ENCODE measurements at places on chromosomes 16 and 17.

DNA sequence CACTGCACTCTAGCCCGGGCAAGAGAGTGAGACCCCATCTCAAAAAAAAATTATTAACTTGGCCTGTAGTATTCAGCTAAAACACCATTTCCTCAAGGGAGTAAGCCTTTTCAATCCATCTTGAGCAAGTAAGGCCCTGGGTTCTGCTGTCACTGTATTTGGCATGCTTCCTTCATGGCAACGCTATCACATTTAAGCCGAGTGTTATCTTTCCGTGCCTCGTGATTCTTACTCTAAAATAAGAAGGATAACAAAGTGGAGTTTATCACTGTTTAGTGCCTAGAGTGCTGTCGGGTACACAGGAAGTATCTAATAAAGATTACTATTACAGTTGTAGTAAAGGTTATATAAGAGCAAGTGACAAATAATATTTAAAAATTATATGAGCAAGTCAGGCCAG is 8.8 kb downstream of the VPS53 start:
- DNase-seq = no peak

DNA sequence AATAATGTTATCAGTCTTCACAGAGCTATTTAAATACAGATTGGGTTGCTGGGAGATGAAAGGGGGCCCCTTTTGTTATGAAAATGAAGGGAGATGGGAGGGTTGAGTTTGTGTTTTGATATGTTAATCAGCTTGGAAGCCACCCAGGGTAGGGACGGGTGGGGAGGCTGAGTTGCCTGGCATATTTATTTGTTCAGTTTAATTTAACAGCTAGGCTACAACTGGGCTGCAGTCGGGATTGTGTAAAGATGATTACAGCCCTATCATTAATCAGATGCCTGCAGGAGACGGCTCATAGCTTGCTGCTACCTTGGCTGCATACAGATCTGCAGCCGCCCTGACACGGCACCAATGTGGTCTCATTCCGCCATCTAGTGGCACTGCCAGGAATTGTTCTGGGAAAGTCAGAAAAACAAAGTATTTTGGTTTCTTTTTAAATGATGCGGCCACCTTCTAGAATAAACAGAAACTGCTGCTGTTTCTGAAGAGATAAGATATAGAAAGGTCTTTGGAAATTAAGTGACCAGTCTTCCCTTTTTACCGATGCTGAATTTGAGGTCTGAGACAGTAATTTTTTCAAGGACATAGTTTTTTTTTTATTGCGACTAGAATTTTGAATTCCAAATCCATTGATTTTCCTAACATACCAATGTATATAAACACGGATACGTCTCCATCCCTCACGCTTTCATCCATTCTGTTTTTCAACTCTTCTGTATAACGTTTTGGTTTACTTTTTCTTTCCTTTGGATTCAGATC is 458.0 kb upstream of the ASIC2 start:
- peak; percentile 45 for DNase-seq

- DNase-seq = no peak
Observed at GRCh38 chr16:75566758-75567255, 628 bp downstream of the GABARAPL2 start.

GRCh38 chr17:43444223-43445008 is 39.4 kb upstream of the DHX8 start:
- no peak for DNase-seq

GRCh38 chr16:50263060-50263909 is 3.1 kb upstream of the ADCY7 start:
- no peak for DNase-seq

GRCh38 chr17:34358631-34359030 is 2.4 kb downstream of the CCL13 start:
- no peak for DNase-seq

DNA sequence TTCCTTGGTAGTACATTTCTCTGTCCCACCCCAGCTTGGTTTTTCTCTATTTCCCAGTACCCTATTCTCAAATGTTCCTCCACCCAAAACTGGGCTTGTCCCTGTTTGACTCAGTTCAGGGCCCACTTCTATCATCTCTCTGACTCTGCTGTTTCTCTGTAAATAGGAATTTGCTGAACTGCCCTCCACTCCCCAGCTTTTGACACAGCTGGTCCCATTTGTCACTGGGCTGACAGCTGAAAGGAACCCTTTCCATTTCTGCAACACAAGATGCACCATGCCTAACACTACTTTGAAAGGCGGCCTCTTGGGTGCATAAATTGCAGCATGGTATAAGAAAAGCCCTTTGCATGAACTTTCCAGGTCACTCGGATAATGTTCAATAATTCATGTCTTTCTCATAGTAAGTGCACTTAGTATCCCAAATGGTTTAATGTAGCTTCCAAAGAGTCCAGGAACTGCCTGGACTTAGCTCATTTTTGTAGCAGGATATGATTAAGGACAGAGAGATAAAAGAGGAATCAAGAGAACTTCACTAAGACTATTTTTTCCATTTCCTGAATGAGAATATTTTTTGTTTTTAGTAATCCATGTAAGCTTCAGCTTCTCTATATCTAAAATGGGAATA is 256.7 kb downstream of the CDH11 start:
- no peak for DNase-seq

- DNase-seq = no peak
Observed at GRCh38 chr16:75238853-75239541, 12.4 kb downstream of the BCAR1 start.

- DNase-seq = no peak
Observed at GRCh38 chr17:42608305-42609181, 631 bp downstream of the RETREG3 start.

DNA sequence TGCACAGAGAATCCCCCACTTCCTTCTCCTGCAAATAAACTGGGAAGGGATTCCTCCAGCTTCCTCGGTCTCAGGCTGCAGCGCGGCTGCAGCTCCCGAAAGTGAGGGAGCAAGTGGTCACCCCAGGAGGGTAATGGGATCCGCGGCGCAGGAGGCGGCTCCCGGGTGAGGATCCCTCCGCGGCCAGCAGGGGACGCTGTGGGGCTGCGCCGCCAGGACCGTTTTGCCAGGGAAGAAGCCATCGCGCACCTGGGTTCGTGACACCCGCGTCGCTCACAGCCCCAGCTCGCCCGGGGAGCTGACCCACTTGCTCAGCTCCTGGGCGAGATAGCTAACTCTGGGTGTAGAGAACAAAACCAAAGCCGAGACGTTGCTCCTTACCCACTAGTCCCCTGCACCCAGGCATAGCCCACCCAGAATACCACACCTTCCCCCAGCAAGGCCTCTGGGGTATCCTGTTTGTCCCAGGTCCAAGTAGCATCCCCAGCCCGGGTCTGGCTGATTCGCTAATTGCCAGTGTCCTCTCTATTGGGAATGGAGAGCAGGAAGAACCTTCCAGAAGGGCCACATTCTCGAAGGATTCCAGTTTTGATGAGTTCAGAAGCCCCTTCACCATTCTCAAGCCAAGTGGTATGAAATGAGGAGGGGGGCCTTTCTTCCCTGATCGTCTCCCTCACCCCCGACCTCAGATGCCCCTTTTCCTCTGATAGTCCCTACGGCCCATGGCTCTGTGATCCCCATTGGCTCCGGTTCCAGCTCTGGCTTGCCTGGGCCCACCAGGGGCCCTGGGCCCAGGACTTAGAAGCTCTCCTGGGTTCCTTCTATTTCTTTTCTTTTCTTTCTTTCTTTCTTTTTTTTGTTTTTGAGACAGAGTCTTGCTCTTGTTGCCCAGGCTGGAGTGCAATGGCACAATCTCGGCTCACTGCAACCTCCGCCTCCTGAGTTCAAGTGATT is 14.1 kb downstream of the CYGB start:
- DNase-seq = peak; percentile 73

GRCh38 chr16:14616280-14616679 is 13.8 kb downstream of the PARN start:
- DNase-seq = no peak

GRCh38 chr16:85126705-85127378 is 14.6 kb upstream of the CIBAR2 start:
- no peak for DNase-seq

GRCh38 chr16:86452451-86452850 is 57.9 kb upstream of the FOXF1 start:
- no peak for DNase-seq

- no peak for DNase-seq
Observed at GRCh38 chr16:88888461-88889387, 22.3 kb upstream of the PABPN1L start.

DNA sequence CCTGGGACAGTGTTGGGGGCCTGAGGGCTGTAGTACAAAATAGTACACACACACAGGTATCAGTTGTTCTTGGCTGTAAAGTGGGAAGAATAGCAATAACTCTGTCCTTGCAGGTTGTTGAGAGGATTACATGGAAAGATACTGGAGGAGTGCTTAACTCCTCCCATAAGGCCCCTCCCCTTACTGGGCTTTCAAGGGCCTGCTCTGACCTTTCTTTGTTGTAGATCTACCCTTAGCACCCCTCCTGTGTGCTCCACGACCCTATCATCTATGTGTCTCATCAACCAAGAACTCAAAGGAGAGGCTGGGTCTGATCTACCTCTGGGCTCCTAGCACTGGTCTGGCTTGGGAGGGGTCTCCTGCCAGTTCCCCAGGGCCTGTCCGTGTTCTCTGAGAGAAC is 8.3 kb upstream of the EDC4 start:
- DNase-seq = no peak

- no peak for DNase-seq
Observed at GRCh38 chr16:84270531-84270930, 24.1 kb upstream of the WFDC1 start.

DNA sequence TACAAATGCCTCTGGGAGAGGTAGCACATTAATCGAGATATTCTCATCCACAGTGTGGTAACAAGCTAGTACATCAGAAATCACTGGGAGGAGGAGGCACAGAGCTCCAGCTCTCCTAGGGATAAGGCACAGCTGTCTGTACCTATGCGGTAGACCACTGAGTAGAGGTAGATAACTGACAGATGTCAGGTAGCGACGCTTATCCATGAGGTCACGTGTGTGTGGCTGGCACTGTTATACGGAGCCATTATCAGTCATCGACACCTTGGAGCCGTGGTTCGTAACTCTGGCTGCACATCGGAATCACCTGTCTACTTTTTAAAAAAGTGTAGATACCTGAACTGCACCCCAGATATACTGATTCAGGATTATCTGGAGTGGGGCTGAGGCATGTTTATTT is 102.4 kb downstream of the SNX11 start:
- DNase-seq = no peak

- DNase-seq = no peak
Observed at GRCh38 chr17:39339272-39339671, 62.2 kb downstream of the FBXL20 start.

DNA sequence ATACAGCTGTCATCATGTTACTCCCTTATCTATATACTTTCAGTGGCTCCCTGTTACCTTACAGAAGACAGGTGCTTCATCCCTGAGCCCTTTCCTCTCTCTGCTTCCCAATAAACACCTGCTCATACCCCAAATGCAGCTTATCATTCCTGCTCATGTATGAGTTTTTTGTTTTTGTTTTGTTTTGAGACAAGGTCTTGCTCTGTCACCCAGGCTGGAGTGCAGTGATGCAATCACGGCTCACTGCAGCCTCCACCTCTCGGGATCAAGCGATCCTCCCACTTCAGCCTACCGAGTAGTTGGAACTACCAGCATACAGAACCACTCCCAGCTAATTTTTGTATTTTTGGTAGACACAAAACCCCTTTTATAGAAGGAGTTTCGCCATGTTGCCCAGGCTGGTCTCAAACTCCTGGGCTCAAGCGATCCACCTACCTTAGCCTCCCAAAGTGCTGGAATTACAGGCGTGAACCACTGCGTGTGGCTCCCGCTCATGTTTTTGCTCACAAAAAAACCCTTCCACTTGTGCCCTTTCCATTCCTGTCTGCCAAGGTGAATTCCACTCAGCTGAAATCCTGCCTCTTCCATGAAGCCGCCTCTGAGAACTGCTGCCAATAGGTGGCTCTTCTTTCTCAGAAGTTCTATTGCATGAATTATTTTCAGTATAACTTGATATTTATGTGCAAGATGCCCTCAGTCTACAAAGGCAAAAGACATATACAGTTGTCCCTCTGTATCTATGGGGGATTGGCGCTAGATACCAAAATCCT is 7.9 kb upstream of the RNF157 start:
- DNase-seq = no peak

GRCh38 chr16:87321336-87322107 is 4.3 kb upstream of the C16orf95 start:
- no peak for DNase-seq

- DNase-seq = no peak
Observed at GRCh38 chr16:2191446-2191706, 5.0 kb downstream of the CASKIN1 start.

- peak; percentile 21 for DNase-seq
Observed at GRCh38 chr17:50956750-50957523, 90.8 kb upstream of the TOB1 start.

DNA sequence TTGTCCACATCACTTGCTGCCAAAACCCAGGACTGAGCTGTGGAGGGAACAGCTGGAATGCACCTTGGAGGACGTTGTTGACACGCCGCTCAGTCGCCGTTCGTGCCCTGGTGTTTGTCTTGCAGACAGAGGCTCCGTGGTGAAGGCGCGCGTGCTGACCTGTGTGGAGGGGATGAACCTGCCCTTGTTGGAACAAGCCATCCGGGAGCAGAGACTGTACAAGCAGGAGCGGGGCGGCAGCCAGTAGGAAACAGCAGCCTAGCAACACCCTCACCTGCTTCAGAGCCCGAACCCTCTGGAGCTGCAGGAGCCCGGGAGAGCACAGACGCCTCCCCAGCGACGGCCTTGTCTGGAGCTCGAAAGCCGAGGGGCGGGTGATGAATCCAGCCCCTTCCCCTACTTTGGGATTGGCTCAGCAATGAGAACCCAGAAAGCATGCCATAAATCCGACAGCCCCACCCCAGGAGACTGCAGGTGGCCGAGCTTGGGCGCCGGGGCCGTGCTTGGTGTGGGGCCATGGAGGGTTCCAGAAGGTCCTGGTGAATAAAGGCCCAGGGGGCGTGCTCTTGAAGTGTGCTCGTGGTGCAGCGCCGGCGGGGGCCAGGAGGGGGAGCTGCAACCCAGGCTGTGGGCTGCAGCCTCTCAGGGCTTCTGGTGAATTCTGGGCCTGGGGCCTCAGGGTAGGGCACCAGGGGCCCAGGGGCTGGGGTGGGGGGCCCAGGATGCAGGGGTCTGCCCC is 470 bp upstream of the CDK3 start:
- DNase-seq = peak; percentile 29

GRCh38 chr16:89099905-89100304 is 6.3 kb downstream of the ACSF3 start:
- DNase-seq = no peak
